T-helper 1 cell (primary cell): ENCODE measurements at places on chromosomes 2 and 18.

GRCh38 chr2:128234613-128235012, 84.1 kb downstream of the HS6ST1 start:
- no peak for DNase-seq

DNA sequence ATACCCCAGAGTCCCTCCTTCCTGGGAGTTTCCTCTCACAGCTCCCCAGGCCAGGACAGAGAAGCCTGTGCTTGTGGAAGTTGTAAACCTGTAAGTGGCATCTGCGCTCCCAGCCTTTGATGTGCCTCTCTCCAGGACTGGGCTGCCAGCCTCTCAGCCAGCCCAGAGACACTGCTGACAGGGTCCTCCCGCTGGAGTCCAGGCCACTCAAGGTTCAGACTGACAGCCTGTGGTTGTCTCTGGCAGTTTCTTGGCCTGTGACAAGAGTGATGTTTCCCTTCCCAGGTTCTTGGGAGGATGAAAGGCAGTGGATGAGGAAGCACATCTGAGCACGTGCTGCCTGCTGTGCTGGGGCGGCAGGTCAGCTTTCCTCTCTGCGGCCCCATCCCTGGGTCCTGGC, 3.0 kb downstream of the SLC35F6 start:
- no peak for DNase-seq

DNA sequence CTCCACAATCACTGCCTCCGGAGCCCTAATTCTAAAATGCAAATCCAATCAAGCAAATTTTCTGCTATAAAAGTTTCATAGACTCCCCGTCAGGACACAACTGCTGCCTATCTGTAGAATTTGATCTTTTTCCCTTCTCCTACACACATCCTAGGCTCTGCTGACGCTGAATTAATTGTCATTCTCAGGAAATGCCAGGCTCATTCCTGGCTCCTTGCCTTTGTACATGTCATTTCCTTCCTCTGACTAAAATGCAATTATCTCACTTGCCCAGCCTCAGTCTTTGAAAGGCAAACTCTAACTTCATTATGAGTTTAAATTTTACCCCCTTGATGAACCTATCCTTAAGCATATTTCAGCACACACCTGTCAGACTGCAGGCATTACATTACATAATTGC, 844.9 kb upstream of the CRIM1 start:
- DNase-seq, result no peak

DNA sequence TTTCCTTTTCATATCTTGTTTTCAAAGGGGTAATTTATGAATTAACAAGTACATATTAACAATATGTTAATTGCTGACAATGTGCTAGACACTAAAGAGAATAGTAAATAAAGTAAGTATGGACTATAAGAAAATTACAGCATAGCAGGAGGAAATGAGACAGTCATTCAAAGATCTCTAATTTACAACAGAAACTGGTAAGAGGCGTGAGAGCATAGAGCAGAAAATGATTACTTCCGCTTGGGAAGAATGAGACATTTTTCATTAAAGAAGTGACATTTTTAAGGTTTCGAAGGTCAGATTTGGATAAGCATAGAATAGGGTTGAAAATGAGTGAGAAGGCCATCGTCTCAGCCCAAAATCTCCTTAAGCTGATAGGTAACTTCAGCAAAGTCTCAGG, 184.4 kb upstream of the SESTD1 start:
- no peak for DNase-seq

GRCh38 chr18:463827-464541, 36.5 kb downstream of the COLEC12 start:
- no peak for DNase-seq

- no peak for DNase-seq
These were observed 46.2 kb upstream of the DNMT3A start for GRCh38 chr2:25387876-25388449.
